ENCODE measurements at places on chromosomes 13 and 19. TPM values are rescaled to one million over a fixed set of nuclear protein-coding genes. Genes with fewer than 3 reads are reported as not detected.

DNA sequence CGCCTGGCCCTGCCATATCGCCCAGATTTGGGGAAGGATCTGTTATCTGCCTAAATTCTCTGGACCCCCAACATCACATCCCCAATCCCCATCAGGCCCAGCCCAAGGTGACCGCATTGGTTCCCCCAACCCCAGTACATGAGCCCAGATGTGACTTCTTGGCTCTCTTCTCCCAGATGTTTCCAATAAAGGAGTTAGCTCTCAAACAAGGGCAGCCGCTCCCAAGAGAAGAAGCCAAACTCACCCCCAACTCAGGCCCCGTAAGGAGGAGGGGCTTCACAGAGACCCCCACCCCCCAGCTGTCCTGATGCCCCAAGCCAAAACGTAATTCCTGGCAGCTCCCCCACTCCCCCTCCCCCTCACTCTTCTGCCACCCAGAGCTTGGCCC is 6.9 kb downstream of the FBN3 start:
- no peak overlapping the region for H3K4me3 ChIP-seq
- H3K36me3 ChIP-seq: no peaks in the 10 kb centered on the region
- peaks cover 12% of the 10 kb centered on the region for H3K27me3 ChIP-seq
- no peak for DNase-seq

DNA sequence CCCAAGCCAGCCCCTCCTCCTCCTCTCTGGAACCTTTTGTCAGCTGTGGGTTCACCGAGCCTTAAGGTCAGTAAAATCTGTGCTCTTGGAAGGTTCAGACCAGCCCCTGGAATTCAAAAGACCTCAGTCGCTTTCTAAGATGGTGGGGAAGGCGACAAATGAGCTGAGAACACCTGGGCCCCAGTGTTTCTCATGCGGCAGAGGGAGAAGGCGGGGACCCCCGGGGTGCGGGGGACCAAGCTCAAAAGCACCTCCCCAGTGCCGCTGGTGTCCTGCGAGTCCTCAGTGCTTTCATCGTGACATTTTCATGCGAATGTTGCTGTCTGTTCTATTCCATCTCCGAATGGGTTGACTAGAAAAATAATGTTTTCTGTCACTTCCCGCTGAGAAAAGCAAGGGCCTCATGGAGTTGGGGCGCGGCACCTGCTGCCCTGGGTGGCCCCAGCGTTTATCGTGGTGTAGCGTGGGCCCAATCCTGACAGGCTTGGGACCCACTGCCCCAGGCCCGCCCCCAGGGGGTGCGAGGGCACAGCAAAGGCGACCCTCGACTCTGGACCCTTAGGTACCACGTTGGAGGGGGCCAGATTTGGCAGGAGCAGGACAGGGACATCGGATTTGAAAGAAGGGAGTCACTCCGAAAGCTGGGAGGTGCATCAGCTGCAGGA is 751 bp upstream of the NTN5 start:
- peaks cover 25% of the 10 kb centered on the region for H3K4me1 ChIP-seq
- H3K4me3 ChIP-seq: no peak overlapping the region
- no peak for DNase-seq
- no peaks in the 10 kb centered on the region for H3K36me3 ChIP-seq
- H3K27ac ChIP-seq: peak overlapping the region; percentile 75

GRCh38 chr13:22152751-22153150 is 481.9 kb downstream of the FGF9 start:
- H3K27me3 ChIP-seq: no peaks in the 10 kb centered on the region
- no peak overlapping the region for H3K27ac ChIP-seq
- H3K4me3 ChIP-seq: no peak overlapping the region
- H3K4me1 ChIP-seq: no peaks in the 10 kb centered on the region
- DNase-seq: no peak
- H3K36me3 ChIP-seq: no peaks in the 10 kb centered on the region

- no peak overlapping the region for H3K27ac ChIP-seq
- H3K4me1 ChIP-seq: no peaks in the 10 kb centered on the region
Measured at GRCh38 chr13:89214185-89214584, 1543.0 kb downstream of the SLITRK5 start.

DNA sequence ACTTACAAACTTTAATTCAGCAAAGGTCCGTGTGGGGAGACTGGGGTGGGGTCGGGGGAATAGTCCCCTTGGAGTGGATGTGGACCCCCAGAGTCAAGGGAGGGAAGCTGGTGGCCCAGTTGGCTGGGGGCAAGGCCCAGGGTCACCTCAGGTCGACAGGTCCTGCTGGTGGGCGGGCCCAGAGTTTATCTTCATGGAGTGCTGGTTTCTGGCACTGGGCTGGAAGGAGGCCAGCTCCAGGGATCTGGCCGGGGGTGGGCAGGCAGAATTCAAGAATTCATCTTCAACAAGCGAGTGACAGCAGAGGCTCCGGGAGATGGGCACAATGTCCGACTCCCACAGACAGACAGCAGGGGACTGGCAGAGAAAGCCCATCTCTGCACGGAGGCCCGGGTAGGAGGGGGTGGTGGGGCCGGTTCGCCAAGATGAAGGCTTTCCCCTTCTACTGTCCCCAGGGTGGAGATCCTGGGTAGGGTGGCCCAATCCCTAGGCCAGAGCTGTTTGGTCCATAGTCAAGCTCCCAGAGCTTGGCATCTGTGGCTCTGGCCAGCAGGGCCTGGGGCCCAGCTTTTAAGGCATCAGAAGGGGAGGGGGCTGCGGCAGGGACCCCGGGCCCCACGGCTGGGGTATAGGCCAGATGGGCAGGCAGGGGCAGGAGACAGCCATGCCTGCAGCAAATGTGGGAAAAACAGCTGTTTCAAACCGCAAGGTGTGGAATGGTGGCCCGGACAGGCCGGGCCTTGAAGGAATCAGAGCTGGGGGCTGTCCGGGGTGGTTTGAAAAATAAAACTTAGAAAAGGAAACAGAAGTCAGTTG is 622 bp upstream of the FDX2 start:
- peak overlapping the region; percentile 91 for H3K4me3 ChIP-seq
- H3K27ac ChIP-seq: peak overlapping the region; percentile 45
- no peak for DNase-seq
- no peaks in the 10 kb centered on the region for H3K27me3 ChIP-seq

GRCh38 chr13:76512721-76513145 is 373.5 kb downstream of the KCTD12 start:
- H3K4me3 ChIP-seq: no peak overlapping the region
- H3K4me1 ChIP-seq: peaks cover 16% of the 10 kb centered on the region
- no peaks in the 10 kb centered on the region for H3K36me3 ChIP-seq
- no peak overlapping the region for H3K27ac ChIP-seq

DNA sequence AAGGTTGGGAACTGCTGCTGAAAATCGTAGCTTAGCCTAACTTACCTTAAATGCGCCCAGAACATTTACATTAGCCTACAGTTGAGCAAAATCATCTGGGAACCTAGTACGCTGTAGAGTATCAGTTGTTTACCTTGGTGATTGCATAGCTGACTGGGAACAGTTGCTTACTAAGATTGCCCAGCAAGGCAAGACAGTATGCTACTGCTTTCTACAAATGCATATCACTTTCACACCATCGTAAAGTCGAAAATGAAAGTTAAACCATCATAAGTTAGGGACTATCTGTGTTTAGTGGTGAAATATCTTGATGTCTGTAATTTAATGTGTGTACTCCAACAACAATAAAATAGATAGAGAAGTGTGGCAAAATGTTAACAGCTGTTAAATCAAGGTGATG is 1670.6 kb upstream of the PCDH20 start:
- no peak for DNase-seq
- no peak overlapping the region for H3K27ac ChIP-seq
- H3K4me3 ChIP-seq: no peak overlapping the region

Gene ZNF556
- 0.05 TPM for total RNA-seq

Gene CPB2
- 0.44 TPM for total RNA-seq

Gene ALKBH6
- total RNA-seq: 23.7 TPM

Gene COQ8B
- 45.1 TPM for total RNA-seq

Gene PSG3
- not detected for total RNA-seq

Gene OR7D4
- not detected for total RNA-seq

Gene ZNF729
- total RNA-seq: not detected

Gene FLT1
- not detected for total RNA-seq

Measured in neural crest cell (in vitro differentiated cells).